GM23338 (cell line): ENCODE measurements at places on chromosomes 5 and 9. TPM values are rescaled to one million over a fixed set of nuclear protein-coding genes. Genes with fewer than 3 reads are reported as not detected.

The OR1Q1 gene
- total RNA-seq, result not detected in 2 replicates

- no peak for DNase-seq
Measured at GRCh38 chr5:41559184-41559583, 48.8 kb upstream of the PLCXD3 start.

DNA sequence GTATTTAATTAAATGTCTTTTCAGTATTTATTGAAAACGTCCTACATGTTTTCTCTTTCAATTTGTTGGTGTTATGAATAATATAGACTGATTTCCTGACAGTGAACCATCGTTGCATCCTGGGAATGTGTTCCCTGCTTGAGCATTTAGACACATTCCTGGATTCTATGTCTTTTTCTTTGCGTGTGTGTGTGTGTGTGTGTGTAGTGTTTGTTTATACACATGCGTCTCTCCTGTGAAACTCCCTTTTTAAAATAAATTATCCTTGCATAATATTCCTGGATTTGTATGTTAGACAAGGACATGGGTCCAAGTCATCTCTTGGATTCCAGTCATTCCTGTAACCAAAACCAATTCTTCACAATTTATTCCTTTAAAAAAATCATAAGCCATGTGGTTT lies 153.4 kb downstream of the HSPA4 start:
- no peak for DNase-seq

DNA sequence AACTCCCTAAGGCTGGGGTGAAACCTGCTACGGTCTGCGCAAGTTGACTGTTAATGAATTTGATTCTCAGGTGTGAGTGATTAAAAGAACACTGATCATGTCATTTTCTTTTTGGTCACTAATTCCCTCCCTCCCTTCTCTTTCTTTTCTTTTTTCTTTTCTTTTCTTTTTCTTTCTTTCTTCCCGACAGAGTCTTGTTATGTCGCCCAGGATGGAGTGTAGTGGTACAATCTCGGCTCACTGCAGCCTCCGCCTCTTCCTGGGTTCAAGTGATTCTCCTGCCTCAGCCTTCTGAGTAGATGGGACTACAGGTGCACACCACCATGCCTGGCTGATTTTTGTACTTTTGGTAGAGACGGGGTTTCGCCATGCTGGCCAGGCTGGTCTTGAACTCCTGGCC lies 2.6 kb downstream of the ANXA1 start:
- DNase-seq, result no peak

- peak; percentile 11 for DNase-seq
Measured at GRCh38 chr5:122286541-122286940, 25.5 kb upstream of the SNCAIP start.

The FLT4 gene
- 13.8 and 17.3 TPM in 2 replicates for total RNA-seq

- DNase-seq, result no peak
Measured at GRCh38 chr9:109872901-109873300, 92.9 kb downstream of the PALM2AKAP2 start.

GRCh38 chr5:133423618-133424282 lies 188.6 kb downstream of the FSTL4 start:
- DNase-seq, result peak; percentile 88

DNA sequence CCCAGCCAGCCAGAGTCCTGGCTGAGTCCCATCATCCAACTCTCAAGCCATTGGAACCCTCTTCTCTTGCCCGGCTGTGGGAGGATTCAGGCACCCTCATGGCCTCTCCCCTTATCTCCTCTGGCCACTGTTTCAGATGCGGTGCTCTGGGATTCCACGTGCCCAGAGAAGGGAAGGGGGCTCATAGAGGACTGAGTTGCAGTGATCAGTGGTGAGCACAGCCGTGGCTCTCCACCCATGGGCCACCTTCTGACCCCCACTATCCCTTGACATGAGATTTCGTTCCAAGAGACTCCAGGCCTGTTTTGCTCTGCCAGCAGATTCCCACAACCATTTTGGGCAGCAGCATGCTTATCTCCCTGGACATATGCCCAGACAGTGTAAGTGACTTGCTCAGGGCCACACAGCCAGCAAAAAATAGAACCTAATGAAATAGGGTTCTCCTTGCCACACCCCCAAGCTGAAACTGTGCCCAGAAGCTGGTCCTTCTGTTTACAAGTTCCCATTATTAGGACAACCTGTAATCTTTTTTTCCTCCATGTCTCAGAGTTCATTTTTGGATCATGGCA lies 2.7 kb downstream of the GPX3 start:
- no peak for DNase-seq

The VAV2 gene
- total RNA-seq, result 24.3 and 28.9 TPM in 2 replicates

- DNase-seq, result no peak
Measured at GRCh38 chr9:109459423-109459822, 38.7 kb downstream of the PTPN3 start.

The PCDHGB2 gene
- total RNA-seq, result 5.0 and 5.8 TPM in 2 replicates

GRCh38 chr9:86749894-86750255 lies 197.4 kb downstream of the GAS1 start:
- no peak for DNase-seq

The IL3 gene
- total RNA-seq, result not detected in 2 replicates

The FOXD4 gene
- total RNA-seq, result 0.31 TPM in 1 of 2 replicates, not detected in the other

The STPG3 gene
- not detected in 2 replicates for total RNA-seq

The OR1J2 gene
- total RNA-seq, result not detected in 2 replicates

GRCh38 chr5:132022737-132023136 lies 11.3 kb upstream of the ACSL6 start:
- no peak for DNase-seq

DNA sequence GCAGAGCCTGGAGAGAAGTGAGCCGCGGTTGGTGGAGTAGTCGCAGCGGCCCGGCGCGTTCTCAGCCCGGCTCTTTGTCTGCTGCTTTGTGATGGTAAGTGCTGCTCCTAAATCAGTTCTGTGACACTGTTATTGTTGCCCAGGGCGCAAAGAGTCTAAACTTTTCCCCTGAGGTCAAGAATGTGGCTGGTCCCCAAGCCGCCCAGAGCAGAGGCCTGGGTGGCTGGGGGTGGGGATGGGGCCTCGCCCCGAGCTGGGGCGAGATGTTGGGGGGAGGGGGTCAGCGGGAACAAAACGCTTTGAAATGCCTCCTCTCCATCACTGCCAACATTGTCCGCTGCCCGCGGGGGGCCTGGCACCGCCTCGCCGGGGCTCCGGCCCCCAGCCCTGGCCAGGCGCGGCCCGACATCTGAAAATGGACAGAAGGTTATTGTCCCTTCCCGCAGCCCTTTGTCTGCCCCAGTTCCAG lies 11.7 kb upstream of the CERCAM start:
- DNase-seq, result peak; percentile 86
